ENCODE measurements at places on chromosomes 3 and 15. TPM values are rescaled to one million over a fixed set of nuclear protein-coding genes. Genes with fewer than 3 reads are reported as not detected.

Gene SI
- total RNA-seq: not detected

Gene MAGI1
- total RNA-seq: 77.9 TPM

GRCh38 chr15:35557544-35557943 lies 11.6 kb upstream of the DPH6 start:
- H3K36me3 ChIP-seq: no peaks in the 10 kb centered on the region
- no peak for DNase-seq
- H3K4me1 ChIP-seq: no peaks in the 10 kb centered on the region
- no peak overlapping the region for H3K4me3 ChIP-seq

GRCh38 chr3:79148786-79149185 lies 619.0 kb downstream of the ROBO1 start:
- DNase-seq: no peak
- no peaks in the 10 kb centered on the region for H3K36me3 ChIP-seq
- H3K4me3 ChIP-seq: no peak overlapping the region
- no peak overlapping the region for H3K27ac ChIP-seq

- no peaks in the 10 kb centered on the region for H3K4me1 ChIP-seq
- H3K27ac ChIP-seq: no peak overlapping the region
- no peak for DNase-seq
- H3K4me3 ChIP-seq: no peak overlapping the region
- H3K27me3 ChIP-seq: no peaks in the 10 kb centered on the region
- H3K36me3 ChIP-seq: no peaks in the 10 kb centered on the region
These were observed 57.9 kb downstream of the RASA2 start for GRCh38 chr3:141544697-141545096.
